ENCODE measurements at places on chromosomes 1 and 21.

GRCh38 chr1:27163093-27163492 lies 8.2 kb upstream of the SLC9A1 start:
- DNase-seq, result no peak

- no peak for DNase-seq
Measured at GRCh38 chr1:8266436-8267165, 51.3 kb upstream of the SLC45A1 start.

DNA sequence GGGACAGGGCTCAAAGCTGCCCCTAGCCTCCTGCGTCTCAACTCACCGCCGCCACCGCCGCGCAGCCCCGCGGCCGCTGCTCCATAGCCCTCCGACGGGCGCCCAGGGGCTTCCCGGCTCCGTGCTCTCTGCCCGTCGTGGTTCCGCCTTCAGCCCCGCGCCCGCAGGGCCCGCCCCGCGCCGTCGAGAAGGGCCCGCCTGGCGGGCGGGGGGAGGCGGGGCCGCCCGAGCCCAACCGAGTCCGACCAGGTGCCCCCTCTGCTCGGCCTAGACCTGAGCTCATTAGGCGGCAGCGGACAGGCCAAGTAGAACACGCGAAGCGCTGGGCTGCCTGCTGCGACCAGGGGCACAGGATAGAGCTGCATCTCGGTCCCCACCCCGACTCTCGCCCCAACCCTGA lies at the start of gene TNFRSF25:
Gene TNFRSF25, minus strand, starts transcription at position 151 of the 400 bp plus-strand sequence. Its CDS starts 66 bp downstream, at position 85.
- peak; percentile 50 for DNase-seq

GRCh38 chr1:4585216-4585615 lies 69.2 kb upstream of the AJAP1 start:
- peak; percentile 6 for DNase-seq

DNA sequence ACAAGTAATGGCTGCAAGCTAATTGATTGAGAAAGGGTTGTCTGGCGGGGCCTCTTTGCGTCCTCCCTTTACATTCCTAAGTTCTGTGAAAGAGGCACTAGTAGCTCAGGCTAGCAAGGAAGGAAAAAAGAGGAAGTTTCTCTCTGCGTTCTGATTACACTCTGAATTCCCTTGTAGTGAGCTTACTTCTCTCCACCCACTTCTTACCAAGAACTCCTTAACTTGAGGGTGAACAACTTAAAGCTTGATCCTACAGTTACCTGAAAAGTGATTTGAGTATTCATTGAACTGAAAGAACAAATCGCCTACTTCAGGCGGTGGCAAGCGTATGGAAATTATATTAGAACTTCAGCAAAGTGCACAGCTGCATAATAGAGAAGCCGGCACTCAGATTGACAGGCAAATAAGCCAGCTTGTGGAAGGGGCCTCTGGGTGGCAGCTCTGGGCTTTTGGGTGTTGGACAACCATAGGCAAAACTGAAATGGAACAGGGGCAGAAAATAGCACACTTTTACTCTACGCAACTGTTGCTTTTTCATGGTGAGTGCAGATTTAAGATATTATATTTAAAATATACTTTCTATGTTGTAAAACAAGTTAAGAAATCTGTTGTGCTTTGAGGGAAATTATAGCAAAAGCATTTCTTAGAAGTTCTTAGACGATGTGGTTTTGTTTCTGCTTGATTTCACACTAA lies 464.5 kb downstream of the USP25 start:
- DNase-seq, result no peak

DNA sequence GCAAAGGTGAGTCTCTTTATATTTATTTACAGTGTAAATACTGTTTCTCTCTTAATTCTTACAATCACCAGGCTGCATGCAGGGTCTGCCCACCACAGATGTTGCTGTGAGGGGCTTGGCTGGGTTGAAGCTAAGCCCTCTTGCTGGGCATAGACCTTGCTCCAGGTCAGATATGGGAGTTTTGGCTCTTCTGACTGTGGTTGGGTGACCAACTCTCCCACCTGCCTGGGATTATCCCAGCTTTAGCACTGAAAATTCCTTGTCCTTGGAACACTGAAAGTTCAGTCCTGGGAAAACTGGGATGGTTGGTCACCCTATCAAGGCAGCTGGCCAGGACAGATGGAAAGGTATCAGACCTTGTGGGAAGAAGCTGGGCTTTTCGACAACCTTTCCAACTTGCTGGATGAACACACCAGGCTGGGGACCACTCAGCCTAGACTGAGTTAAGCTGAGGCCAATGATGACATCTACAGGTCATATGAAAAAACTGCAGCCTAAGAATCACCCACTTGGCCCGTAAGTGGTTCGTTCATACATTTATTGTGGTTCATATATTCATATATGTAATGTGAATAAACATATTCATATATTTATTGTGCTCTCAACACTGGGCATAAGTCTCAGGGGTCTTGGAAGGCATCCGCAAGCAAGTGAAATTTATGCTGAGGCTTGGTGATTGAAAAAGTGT lies 26.6 kb upstream of the HPDL start:
- DNase-seq, result no peak

DNA sequence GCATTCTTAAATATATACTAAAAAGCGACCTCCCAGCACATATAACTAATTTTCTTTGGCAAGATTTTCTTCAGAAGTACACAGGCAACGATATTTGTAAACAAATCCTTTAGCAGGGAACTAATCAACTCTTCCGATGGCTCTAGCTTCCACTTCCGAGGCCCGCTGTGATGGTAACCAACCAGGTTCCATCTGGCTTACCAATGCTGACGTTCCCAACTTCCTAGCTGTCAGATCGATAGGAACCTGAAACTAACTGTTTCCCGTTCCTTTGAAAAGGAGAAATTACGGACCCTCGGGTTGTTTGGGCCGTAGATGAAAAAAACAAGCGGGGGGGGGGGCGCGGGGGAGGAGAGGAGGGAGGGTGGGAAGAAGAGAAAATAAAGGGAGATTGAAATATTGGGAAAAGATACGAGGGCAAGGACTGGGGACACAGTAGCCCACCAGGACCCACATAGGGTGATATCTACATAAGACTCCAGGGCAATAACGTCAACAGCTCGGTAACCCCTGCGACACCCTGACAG lies 513 bp downstream of the GTF2B start:
- DNase-seq, result no peak

- no peak for DNase-seq
Measured at GRCh38 chr1:162671664-162672410, 39.6 kb downstream of the DDR2 start.

Measured in stimulated activated CD4-positive, alpha-beta T cell treated with anti-CD3 and anti-CD28 coated beads, Interleukin-12 subunit alpha, Interleukin-12 subunit beta, amount 100 ng/mL, for 48 hours (primary cell).